Upper lobe of right lung (tissue), 1 donor: ENCODE measurements at places on chromosomes 7 and 10. TPM values are rescaled to one million over a fixed set of nuclear protein-coding genes. Genes with fewer than 3 reads are reported as not detected.

- no peak for DNase-seq
These were observed 5.6 kb downstream of the LRRTM3 start for GRCh38 chr10:66931340-66931948.

- no peak for DNase-seq
These were observed 104.3 kb downstream of the KCNMA1 start for GRCh38 chr10:77533146-77533886.

DNA sequence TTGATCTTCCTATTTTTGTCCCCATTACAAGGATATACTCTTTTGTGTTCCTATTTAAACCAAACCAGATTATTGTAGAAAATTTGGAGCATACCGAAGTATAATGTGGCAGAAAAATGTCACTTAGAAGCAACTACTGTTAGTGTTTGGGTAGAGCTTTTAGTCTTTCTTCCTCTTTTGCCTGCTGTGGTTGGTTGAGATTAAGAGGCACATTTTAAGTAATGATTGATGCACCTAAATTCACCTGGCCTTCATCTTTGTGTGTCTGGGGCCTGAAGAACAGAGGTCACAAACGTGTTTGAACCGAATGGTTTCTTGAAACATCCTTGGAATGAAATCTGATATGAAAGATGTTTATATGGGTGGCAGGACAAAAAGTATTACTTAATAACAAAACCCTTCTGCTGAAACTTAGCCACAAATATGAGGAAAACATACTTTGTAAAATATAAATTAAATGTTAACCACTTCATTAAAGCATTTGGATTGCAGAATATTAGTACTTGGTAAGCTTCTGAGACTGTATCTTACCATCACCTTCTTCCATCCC lies 2.6 kb downstream of the BPGM start:
- no peak for DNase-seq

AFAP1L2 gene
- 10.1 TPM for total RNA-seq
